Posterior cingulate gyrus (tissue), 11 donors: ENCODE measurements at places on chromosomes 4 and X.

GRCh38 chrX:48920718-48921104, 1.9 kb upstream of the PIM2 start:
- DNase-seq, result no peak

GRCh38 chrX:29547877-29548276, 667.5 kb upstream of the MAGEB2 start:
- DNase-seq, result no peak

GRCh38 chr4:42348247-42348646, 49.0 kb upstream of the SHISA3 start:
- DNase-seq, result no peak

- no peak for DNase-seq
These were observed 92.4 kb downstream of the NEUROG2 start for GRCh38 chr4:112423591-112423990.

- no peak for DNase-seq
These were observed 70.7 kb upstream of the SH3RF1 start for GRCh38 chr4:169341490-169341889.

GRCh38 chr4:20370274-20370673, 118.6 kb downstream of the SLIT2 start:
- DNase-seq, result no peak

GRCh38 chrX:43592597-43592996, 63.5 kb upstream of the MAOA start:
- DNase-seq, result no peak

DNA sequence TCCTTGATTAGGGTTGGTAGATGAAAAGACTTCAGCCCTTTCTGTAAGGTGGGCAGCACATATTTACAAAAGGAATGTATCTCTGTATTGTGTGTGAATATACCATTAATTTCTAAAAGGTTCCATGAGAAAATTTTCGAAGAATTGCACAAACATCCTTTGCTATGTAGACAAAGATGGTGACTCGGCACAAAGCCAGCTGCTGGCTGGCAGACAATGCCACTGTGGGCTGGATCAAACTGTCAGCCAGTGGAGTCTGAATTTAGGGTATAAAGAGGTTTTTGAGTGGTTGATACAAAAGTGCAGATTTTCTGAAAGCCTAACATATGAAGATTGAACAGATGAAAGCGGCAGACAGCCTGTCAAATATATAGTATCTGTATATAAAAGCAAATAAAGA, 5.6 kb upstream of the TXK start:
- no peak for DNase-seq

DNA sequence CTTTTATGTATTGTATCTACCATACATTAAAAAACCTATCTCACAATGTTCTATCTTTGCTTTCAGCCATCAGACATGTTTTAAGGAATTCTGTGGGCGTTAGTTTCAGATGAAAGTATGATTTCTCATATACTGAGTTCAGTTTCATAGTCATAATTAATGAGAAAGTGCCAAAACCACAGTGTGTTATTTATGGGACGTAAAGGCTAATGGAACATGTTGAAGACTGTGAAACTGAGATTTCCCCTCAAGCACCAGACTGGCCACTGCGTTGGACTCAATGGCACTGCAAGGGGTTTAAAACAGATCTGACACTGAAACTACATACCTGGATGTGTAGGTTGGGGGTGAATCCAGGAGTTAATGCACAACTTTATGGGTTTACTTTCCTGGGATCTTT, 32.0 kb downstream of the F8 start:
- no peak for DNase-seq

- DNase-seq, result no peak
These were observed 40.1 kb upstream of the HELT start for GRCh38 chr4:184978211-184978610.

GRCh38 chrX:122579526-122579925, 604.6 kb upstream of the GRIA3 start:
- DNase-seq, result no peak

DNA sequence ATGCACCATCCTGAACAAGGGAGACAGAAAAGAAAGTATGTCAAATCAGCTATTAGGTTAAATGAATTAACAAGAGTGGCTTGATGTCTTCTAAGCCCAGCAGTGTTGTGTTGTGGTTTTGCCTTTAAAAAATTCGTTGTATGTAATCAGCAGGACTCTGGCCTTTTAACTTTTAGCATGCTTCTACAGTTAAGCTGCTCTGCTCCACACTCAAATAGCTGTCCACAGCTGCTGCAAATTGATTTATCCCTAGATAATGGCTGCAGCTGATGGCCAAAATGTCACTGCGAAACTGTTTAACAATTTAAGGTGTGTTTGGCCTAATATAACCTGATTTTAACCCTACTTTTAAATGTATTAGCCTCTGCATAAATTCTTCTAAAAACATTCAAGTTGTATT, 85.8 kb downstream of the CXXC4 start:
- DNase-seq, result no peak

DNA sequence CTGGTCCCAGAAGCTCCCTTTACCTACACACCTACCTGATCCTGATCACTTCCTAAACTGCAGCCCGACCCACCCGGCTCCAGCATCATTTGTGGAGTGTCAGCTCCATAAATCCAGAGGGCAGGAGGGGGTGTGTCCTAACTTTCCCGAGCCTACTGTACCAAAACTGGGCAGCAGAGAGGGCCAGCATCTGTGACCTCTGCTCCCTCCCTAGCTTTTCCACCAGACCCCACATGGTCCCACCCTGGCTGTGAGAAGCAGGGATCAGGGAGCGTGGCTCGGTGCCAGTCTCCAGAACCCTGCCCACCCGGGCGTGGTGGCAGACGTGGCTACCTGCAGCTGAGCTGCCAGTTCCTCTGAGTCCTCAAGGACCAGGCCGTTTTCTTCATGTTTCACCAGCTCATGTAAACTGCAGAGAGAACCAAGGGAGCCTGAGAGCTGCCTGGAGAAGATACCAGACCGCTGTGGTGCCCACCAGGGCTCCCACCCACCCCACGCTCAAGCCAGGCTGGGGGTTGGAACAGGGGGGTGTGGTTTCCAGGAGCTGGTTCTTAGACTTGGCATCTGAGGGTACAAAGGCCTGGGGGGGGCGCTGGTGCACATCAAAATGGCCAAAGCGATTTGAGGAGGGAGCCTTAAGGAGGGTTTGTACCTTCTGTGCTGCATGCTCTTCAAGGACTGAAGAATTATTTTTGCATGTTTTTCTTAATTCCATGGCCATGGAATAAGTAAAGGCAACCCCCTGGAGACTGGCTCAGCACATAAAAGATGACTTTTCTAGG, 76.7 kb upstream of the DRD5 start:
- DNase-seq, result no peak

- no peak for DNase-seq
These were observed 13.3 kb downstream of the UBA6 start for GRCh38 chr4:67687636-67688035.

DNA sequence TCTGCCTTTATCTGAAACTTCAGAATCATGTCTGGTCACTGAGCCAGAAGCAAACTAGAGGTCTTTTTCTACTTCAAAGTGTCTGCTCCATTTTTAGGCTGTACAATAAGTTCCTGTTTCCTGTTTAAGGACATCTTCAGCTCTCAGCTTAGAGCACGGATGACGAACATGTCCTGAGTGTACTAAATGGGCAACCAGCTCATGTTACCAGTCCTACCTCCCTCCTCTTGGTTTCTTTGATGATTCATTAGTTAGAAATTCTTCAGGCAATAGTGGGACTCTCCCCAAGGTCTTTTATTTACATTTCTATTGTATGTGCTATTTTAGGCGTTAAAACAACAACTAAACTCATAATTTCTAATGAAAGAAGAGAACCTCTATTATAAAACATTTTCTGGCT, 58.0 kb downstream of the ENPEP start:
- DNase-seq, result no peak

- DNase-seq, result no peak
These were observed 19.9 kb downstream of the ANK2 start for GRCh38 chr4:113069212-113069892.

GRCh38 chrX:133448512-133449076, 33.3 kb upstream of the GPC4 start:
- no peak for DNase-seq

DNA sequence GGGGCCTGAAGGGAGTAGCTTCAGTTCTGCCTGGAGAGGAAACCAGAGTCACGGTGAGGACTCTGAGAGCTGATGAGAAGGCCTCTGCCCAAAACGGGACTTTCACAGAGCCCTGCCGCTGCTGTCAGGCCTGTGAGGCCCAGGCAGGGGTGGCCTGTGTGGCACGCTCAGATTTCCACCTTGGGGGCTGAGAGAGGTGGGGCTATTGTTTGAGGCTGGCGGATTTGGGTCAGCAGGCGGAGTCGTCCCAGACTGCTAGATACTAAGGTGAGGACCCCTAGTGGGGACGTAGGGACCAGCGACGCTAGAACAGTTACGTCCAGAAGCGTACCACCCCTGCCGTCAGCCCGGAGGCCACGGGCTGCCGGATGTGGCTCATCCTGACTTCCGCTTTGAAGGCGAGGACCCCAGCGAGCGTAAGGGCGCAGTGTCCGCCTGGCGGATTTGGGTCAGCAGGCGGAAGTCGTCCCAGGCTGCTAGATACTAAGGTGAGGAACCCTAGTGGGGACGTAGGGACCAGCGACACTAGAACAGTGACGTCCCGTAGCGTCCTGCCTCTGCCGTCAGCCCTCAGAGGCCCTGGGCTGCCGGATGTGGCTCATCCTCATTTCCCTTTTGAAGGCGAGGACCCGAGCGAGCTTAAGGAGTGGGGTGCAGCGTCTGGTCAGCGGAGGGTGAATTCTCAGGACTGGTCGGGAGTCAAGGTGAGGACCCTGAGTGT, at the start of gene MAGEB1:
Gene MAGEB1, plus strand, starts transcription at position 378 of the 721 bp plus-strand sequence. CDS start 3,348 bp downstream, outside the sequence.
- no peak for DNase-seq

- DNase-seq, result no peak
These were observed 5.2 kb upstream of the ARX start for GRCh38 chrX:25020905-25021449.

DNA sequence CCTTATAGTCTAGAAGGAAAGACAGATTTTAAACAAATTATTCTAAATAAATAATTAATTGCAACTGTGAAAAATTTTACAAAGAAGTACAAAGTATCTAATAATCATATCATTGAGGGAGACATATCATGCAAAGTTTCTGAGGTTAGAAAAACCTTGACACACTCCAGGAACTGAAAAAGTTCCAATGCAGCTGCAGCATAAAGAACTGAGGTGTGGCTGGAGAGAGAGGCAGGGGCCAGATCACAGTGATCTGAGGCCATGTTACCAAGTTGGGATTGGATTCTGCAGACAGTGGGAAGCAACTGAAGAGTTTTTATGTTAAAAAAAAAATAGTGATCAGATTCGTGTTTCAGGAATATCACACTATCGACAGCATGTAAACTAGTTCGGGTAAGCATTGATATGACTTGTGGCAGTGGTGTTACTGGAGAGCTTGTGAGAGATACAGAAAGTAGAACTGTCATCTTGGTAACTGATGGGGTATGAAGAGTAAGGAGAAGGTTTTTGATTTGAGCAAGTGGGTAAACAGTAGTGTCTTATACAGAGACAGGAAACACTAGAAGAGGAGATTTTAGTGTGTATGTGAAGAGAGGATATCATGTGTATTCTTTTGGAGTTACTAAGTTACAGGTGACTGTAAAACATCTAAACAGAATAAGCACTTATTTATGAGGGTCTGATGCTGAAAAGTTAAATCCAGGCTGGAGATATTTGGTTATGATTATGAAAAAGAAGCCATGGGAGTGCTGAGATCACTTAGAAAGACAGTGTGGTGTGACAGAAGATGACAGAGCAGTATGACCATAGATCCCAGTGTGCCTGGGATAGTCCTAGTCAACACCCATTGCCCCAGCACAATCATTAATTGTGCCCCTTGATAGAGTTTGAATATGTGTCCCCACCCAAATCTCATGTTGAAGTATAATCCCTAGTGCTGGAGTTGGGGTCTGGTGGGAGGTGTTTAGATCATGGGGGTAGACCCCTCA, 15.6 kb upstream of the SPRY1 start:
- DNase-seq, result no peak

DNA sequence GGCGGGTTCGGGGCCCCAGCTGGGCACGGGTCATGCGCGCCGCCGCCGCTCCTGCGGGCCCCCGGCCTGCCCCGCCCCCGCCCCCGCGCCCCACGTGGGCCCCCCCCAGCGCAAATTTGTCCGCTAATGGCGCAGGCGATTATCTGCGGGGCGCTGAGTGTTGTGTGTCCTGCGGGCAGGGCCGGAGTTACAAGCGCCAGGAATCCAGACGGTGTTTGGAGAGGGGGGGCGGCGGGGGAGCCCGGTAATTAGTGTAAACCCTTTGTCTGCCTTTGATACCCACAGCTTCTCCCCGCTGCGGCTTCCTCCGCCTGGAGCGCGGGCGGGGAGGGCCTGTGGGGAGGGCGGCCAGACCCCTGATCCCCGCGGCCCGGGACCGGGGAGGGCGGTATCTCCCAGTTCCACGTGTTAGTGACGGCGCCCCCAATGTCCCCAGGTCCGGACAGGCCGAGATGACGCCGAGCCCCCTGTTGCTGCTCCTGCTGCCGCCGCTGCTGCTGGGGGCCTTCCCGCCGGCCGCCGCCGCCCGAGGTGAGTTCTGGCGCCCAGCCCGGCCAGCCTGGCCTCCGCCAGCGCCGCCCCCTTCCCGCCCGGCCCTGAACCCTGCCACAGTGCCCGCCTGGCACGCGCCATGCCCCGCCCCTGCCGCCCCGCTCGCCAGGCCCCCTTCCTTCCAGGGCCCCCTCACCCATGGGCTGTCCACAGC, 761 bp downstream of the FGFRL1 start:
- no peak for DNase-seq

- no peak for DNase-seq
These were observed 34.6 kb upstream of the TMPRSS11D start for GRCh38 chr4:67918428-67918827.

DNA sequence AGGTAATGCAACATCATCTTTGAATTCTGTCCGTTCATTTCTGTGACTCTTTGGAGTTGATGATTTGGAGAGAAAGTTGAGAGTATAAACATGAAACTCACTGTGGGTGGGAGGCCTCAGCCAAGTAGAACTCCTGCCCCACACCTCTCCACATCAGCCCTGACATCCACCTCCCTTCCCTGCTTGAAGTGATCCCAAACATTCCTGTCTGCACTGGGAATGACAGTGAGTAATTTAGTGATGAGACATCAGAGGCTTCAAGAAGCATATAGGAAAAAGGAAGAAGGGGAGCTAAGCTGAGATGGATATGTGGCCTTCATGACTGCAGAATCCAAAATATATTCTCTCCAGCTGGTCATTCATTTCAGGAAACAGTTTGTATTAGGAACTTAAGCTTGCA, 151.8 kb downstream of the SPATA18 start:
- DNase-seq, result no peak

GRCh38 chr4:1898681-1899080, 27.5 kb downstream of the NSD2 start:
- no peak for DNase-seq

GRCh38 chr4:43133566-43133965, 241.1 kb downstream of the GRXCR1 start:
- no peak for DNase-seq

GRCh38 chr4:52091801-52092200, 40.7 kb downstream of the SPATA18 start:
- DNase-seq, result no peak
